ENCODE measurements at places on chromosomes 5 and 9.
A peak's percentile ranks its signal among the peaks of the same experiment; 100 is the strongest.

GRCh38 chr9:120381839-120382238, 198.1 kb downstream of the CDK5RAP2 start:
- no peak for DNase-seq

- no peak for DNase-seq
Measured at GRCh38 chr5:88813805-88814575, 69.0 kb downstream of the MEF2C start.

GRCh38 chr5:139422307-139422893, 16.9 kb downstream of the DNAJC18 start:
- DNase-seq, result peak; percentile 88

- DNase-seq, result no peak
Measured at GRCh38 chr9:108167136-108167900, 677.7 kb upstream of the KLF4 start.

GRCh38 chr5:145479271-145479670, 355.9 kb downstream of the PRELID2 start:
- DNase-seq, result no peak

GRCh38 chr5:157004893-157005551, 42.0 kb upstream of the TIMD4 start:
- DNase-seq, result no peak

- DNase-seq, result no peak
Measured at GRCh38 chr5:39473156-39473775, 48.5 kb upstream of the DAB2 start.

DNA sequence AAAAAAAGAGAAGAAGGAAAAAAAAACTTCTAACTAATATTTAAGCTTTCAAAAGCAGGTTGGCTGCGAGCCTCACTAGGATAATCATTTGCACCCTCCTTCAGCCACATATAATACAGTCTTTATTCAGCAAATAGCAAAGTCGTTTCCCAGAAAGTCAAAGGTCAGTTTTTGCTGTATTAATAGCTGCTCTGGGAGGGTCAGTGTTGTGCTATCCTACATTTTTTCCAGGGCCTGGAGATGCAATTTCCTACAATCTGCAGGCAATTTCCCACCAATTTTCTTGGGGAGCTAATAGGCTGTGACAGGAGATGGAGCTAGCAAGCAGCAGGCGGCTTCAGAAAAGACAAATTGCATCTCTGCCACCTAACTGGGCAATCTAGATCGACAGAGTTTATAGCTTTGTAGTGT, 136.8 kb downstream of the TLE1 start:
- DNase-seq, result no peak

- no peak for DNase-seq
Measured at GRCh38 chr9:130740218-130741023, 46.8 kb downstream of the EXOSC2 start.

DNA sequence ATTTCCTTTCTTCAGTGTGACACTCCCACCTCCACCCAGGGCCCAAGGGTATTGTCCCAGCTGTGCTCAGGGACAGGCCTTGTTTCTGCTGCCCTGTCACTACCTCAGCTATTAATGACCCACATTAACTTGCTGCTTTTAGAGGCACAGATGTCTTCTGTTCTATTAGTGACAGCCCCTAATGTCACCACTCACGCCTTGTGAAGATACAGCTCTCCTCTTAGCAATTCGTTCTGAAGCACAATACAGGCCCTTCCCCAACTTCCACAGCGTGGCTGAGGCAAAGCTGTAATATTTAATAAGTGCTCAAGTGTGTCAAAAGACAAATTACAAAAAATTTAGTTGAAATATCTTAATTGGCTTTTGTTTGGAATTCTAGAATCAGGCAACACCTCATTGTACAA, 44.7 kb upstream of the HMGCS1 start:
- no peak for DNase-seq

GRCh38 chr5:104452550-104452949, 890.0 kb upstream of the NUDT12 start:
- no peak for DNase-seq

- no peak for DNase-seq
Measured at GRCh38 chr5:169548315-169548714, 35.3 kb upstream of the SPDL1 start.

DNA sequence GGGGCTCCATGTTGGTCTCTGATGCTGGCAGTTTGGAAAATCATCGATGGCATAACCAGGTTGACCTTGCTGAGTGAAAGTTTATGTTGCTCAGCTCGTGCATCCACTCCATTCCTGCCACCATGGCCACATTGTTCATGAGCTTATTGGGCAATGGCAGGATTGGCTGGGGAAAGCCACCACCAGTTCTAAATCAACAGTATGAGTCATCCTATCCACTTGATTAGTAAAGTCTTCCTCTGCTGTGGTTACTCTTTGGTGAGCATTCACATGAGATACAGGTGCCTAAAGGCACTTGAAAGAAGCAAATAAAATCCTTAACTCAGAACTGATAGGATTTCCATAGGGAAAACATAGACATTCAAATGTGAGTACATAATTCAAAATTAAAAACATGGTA, 131.8 kb upstream of the FBN2 start:
- DNase-seq, result no peak

GRCh38 chr9:13568405-13568804, 288.9 kb upstream of the MPDZ start:
- no peak for DNase-seq

GRCh38 chr9:121261107-121261460, 6.9 kb upstream of the GSN start:
- DNase-seq, result no peak

- DNase-seq, result peak; percentile 81
Measured at GRCh38 chr5:912280-913091, 19.8 kb downstream of the TRIP13 start.

GRCh38 chr5:178516504-178517235, 73.5 kb downstream of the COL23A1 start:
- DNase-seq, result no peak

- no peak for DNase-seq
Measured at GRCh38 chr5:72189146-72189545, 81.9 kb downstream of the MAP1B start.

GRCh38 chr9:4935001-4935672, 49.9 kb upstream of the JAK2 start:
- DNase-seq, result no peak

- DNase-seq, result no peak
Measured at GRCh38 chr9:133428617-133429101, 6.5 kb downstream of the ADAMTS13 start.

- DNase-seq, result no peak
Measured at GRCh38 chr5:180358179-180358578, 5.0 kb upstream of the GFPT2 start.

DNA sequence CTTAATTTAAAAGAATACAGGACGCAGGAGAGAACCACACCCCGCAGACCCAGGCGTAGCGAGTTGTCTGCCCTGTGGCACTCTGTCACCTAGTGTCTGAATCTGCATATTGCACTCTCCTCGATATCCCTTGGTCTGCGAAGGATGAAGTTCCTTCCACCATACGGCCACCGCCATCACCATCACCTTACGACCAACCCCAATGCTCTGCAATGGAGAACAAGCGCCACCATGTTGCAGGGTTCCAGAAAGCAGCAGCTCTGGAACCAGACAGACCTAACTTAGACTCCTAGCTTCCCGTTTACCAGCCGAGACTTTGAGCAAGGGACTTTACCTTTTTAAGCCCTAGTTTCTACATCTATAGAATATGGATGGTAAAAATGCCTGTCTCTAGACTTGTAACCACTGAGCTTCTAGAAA, 77.4 kb upstream of the DMRT1 start:
- DNase-seq, result peak; percentile 15

DNA sequence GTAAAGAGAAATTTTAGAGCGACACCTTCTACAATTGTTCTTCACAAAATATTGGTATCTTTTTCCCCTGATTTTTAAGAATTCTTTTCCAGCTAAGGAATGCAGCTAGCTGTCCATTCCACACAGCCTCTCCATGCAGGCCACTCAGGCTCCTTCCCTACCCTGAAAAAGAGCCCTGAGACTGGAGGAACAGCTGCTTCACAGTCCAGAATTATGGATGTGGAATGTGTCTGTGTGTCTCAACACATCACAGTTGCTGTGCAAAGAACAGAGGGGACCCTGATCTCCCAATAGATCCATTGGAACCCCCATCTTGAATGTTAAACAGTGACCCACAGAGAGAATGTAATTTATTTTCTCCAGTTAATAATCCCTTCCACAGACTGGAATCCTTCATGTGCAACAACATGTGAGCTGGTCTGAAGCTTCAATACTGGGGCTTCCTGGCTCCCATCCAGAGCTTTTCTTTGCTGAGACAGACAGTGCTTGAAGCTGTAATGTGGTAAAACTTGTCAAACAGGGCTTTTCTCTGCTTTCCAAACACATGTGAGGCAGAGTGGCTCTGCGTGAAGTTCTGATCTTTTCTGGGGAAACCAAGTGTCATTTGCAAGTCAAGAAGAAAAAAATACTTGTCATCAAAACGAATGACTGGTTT, 53.3 kb upstream of the SMC5 start:
- no peak for DNase-seq

- no peak for DNase-seq
Measured at GRCh38 chr9:107489144-107489673, 360 bp downstream of the KLF4 start.

DNA sequence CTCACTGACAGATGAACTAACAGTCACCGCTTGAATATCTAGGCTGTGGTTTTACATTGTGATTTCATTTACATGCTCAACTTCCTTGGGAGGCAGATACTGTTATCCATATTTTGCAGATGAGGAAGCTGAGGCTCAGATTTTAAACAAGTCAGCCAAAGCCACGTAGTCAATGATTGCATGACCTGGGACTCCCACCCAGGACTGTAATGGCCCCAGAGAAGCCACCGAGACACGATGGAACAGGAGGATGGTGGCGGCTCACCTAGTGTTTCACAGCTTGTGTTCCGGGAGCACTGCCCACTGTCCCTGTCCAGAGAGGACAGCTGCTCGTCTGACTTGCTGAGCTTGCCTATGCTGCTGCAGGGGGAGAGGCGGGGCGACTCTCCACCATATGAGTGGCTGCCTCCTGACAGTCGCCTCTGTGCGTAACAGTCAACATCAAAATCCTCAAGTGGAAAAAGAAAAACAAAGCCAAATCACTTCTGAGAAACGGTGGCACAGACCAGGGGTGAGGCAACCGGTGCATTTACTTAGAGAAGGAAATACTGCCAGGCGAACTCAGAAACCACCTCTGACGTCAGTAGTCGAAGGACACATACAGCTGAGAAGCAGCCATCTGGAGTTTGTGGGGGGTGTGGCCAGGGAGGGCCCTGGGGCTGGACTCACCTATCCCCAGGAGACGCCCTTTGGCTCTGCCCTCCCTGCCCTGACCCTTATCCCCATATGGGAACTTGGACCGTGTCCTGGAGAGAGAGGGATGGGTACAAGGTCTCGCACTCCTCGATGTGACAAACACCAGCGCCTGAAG, 82.5 kb downstream of the PRRT1B start:
- peak; percentile 87 for DNase-seq

- DNase-seq, result no peak
Measured at GRCh38 chr9:123039617-123040219, 6.3 kb downstream of the GPR21 start.

DNA sequence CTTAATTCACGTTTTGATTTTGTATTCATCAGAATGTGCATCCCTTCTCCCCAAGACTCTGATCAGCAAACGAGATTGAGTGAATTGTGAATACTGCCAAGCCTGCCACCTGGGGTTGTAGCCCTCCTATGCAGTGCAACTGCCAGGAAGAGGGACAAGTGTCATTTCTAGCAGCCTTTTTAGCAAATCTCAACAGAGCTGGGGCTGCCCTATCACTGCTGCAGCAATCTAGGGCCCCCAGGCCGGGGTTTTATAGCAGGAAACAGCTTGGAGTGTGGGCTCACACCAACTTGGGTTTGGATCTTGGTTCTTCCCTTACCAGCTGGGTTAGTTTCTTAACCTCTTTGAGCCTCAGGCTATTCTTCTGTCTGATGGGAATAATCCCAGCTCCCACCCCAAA, 4.0 kb downstream of the CSF1R start:
- DNase-seq, result no peak

GRCh38 chr9:91395553-91396471, 27.8 kb downstream of the NFIL3 start:
- DNase-seq, result no peak

DNA sequence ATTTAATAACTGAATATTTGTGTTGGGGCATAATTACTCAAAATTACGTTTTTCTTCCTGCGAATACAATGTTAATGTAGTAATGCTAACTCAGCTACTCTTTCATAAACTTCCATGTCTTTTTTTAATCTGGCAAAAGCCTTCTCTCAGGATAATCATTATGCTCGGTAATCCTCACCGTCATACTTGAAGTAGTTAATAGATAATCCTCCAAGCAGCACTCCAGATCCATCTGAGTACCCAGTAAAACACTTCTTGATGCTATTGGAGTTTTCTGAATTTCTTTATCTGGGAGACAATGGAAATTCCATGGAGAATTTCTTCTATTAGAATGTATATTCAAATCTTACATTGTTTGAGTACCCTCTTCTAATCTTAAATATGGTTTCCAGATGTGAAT, 34.3 kb downstream of the PARP8 start:
- DNase-seq, result no peak

DNA sequence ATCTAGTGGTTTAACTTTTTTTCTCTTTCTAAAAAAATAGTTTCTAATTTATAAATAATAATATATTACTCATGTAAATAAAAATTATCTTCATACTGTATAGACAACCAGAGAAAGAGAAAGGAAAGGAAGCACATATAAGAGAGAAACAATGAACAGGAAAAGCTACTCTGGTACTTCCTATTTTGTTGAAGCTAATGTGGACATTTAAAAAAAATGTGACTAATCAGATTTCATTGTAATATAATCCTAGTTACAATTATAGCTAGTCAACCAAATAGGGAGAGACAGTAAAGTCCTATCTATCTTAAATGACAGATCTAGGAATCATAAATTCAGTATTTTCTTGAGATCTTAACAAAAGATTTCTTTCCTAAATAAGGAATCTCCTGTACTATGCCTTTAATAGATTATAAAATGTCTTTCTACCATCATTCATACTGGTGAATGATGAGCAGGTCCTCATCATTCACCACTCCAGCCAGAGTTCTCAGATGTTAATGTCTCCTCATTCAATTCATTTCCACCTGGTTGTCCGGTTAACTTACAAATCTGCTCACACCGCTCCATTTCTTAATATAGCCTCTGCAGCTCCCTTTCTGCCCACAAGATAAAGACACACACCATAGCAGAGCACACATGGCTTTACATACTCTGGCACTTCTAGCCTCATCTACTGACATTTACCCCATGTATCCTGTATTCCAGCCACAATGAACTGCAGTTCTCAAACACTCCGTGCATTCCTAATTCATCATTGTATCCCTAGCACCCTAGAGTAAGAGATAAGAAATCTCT, 30.9 kb downstream of the ZFR start:
- no peak for DNase-seq

DNA sequence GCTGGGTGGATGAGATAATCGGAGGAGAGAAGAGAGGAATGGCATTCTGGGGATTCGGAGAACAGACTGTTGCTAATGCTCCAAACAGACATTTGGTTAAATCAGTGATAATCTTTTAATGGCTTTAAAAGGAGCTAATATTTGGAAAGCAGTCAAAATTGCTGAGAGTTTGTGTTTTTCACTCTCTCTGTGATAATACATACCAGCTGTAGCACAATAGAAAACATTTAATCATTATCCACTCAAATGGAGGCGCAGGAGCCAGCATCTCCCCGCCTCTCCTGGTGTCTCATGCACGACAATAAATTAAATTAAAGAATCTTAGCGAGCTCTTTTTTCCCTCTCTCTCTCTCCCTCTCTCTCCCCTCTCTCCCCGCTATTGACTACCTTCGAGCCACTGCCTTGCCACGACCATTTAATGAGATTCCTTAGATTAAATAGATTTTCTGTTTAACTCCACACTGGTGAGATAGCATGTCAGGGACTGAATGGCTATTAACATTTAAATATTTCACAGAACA, 268.6 kb upstream of the MVB12B start:
- DNase-seq, result no peak

GRCh38 chr5:149503006-149503405, 48.2 kb downstream of the CSNK1A1 start:
- DNase-seq, result no peak
